ENCODE measurements at places on chromosomes 1 and 21. TPM values are rescaled to one million over a fixed set of nuclear protein-coding genes. Genes with fewer than 3 reads are reported as not detected.
A peak's percentile ranks its signal among the peaks of the same experiment; 100 is the strongest.

ADAMTS5 gene
- total RNA-seq: 4.0 TPM

DNA sequence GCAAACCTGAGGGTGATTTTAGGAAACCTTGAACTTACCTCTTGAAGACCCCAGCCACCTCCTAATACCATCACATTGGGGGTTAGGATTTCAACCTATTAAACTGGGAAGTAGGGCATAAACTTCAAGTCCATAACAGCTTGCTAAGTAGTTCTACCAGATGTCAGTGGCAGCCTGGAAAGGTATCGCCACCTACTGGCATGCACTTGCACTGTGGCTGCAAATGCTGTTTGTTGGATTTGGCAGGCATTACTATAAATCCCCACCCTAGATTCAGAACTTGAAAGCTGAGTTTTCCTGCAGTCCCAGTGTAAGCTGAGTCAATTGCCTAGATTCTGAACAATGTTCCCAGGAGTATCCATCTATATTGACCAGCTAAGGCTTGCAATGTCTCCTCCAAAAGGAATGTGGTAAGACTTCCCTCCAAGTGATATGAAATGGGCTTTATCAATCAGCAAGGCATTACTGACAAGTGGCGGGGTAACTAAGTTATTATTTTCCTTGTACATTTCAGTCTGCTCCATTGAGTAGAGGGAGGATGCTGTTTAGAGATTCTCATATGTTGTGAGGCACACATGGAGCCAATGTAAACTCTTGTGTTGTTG is 474.5 kb downstream of the PTPRC start:
- peak; percentile 80 for DNase-seq

DNA sequence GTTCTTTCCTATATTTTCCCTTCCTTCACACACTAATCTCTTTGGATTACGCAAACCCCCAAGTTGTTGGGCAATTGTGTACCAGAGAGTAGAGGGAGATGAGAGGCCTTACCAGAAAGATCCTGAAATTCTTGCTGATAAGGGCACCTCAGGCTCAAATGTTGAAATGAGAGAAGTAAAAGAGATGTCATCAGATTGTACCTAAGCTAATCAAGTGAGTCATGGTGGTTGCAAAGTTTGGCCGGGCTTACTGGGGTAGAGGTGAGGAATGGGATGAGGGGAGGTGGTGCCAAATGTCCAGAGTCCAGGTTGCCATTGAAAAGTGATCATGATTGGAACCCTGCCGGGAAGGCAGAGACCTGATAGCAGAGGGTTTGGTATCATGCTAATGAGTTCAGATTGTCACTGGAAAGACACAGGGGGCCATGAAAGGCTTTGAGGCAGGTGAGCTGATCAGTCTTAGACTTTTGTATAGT is 43.1 kb downstream of the OPTC start:
- no peak for DNase-seq

- DNase-seq: no peak
Observed at GRCh38 chr1:170114906-170115305, 30.9 kb upstream of the NTMT2 start.

- DNase-seq: no peak
Observed at GRCh38 chr1:60600532-60600931, 481.8 kb upstream of the NFIA start.
